Naive B cell (primary cell): ENCODE measurements at places on chromosomes 4 and X.

- DNase-seq = no peak
Measured at GRCh38 chr4:16783119-16783518, 115.3 kb downstream of the LDB2 start.

GRCh38 chr4:150055467-150055866 is 22.8 kb upstream of the DCLK2 start:
- no peak for DNase-seq

GRCh38 chr4:176549161-176549865 is 229.5 kb downstream of the SPCS3 start:
- DNase-seq = no peak

DNA sequence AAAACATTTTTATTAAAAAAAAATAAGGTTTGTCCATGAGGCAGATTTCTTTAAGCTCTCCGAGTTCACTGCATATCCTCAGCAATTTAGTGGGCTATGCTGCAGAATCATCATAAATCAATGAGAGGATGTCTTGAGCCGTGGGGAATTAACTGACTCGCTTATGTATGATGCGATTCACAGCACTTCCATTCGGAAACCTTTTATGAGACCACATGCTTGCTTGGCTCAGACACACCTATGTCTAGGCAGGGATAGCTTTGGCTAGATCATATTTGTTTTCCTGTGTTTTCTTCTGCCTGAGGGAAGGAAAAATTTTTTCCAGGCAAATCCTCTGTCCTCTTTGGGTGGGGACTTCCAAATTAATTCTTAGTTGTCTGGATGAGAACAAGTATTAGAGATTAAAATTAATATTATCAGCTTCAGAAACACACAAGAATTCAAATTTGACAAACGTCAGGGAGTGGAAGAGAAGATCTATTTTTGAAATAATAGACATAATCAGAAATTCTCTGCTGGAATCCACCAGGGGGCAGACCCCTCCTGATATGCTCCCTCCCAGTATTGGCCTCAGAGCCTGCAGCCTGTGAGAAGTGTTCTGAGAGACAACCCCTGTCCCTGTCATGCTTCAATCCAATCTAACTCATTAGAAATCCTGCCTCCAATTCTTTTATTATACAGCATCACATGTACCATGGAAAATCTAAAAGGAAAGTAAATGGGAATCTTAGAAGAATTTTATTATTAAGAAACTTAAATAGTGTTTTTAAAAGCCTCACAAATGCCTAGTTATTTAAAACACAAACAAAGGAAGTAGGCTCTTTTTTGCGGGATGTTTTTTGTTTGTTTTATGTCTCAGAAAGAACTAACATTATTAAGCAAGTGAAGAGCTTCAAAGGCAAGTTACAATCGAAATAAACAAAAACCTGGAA is 345.1 kb upstream of the TACR3 start:
- DNase-seq = no peak

- DNase-seq = peak; percentile 60
Measured at GRCh38 chr4:40289366-40290188, 45.6 kb upstream of the CHRNA9 start.

DNA sequence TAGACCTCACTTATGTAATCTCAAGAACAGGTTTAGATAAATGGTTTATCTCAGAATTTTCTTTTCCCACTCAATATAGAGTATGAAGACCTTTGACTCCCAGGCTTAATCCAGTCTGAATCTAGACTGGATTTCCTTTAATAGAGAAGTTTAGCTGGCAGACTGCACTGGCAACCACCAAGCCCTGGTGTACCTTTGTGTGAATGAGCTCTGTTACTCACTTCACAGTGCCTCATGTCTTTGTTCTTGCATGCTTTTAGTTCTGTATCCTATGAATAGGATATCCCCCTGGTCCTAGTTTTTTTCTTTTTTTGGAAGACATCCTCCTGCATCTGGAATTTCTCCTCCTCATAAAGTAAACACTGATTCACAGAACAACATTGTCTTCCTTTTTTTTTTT is 53.2 kb upstream of the MCUB start:
- no peak for DNase-seq

DNA sequence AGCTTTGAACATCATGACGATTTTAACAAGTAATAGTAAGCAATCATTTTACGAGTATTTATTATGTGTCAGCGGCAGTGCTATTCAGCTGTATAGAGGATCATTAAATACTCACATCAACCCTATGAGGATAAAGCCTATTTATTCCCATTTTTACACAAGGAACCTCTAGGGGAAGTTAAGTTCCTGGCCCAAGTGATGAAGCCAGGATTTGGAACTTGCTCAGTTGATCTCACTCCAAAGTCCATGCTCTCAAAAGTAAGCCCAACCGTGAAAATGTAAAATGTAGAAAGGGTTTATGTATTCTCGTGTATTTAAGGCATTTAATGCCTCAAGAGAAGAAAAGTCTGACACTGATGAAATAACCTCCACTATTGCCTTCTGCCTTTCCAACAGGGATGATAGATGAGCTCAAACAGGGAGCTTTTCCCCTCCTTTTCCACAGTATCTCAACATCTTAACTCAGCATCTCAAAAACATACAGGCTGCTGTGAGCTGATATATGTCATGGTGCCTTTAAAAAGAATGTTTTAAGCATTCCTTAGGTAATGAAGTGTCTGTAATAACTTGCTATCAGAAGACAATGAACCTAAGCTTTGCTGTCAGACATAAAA is 35.0 kb upstream of the PLA2G12A start:
- no peak for DNase-seq

- no peak for DNase-seq
Measured at GRCh38 chr4:101791182-101791558, 640 bp downstream of the BANK1 start.

DNA sequence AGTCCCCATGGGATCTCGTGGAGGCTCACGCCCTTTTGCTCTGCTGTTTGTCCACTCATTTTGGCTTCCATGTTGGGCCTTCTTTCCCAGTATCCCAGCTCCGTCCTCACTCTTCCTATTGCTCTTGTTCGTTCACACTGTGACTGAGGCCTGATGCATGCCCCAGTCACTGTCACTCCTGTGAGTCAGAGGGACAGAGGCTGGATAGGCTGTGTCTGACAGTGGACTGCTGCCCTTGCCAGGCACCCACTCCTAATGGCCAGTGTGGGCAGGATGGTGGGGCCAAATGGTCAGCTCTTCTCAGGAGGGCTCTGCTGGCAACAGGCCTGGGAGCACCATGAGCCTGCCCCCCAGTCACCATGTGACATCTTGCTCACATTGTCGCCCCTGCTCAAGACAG is 40.0 kb downstream of the HADH start:
- no peak for DNase-seq

GRCh38 chr4:20074450-20074849 is 177.3 kb upstream of the SLIT2 start:
- no peak for DNase-seq

DNA sequence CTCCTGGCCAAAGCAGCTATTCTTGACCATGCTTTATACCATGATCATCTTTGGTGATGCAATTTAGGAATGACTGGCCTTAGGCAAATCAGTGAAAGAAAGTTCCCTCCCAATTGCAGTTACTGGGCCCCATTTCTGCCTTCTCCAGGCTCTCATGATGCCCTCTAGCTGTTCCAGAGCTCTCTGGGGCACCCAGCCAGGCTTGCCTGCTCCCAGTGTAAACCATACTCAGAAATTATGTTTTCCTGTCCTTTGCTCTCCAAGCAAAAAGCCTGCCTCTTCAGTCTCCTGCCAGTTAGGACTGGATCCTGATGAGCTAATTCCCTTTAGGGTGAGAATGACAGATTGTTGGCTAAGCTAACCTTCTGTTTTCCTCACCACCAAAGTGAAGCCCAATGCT is 85.3 kb upstream of the RBPJ start:
- DNase-seq = no peak

- DNase-seq = no peak
Measured at GRCh38 chr4:37438564-37439279, 194.2 kb downstream of the NWD2 start.

GRCh38 chr4:51840781-51841180 is 2.2 kb upstream of the DCUN1D4 start:
- DNase-seq = no peak

- no peak for DNase-seq
Measured at GRCh38 chr4:63218856-63219255, 1190.4 kb downstream of the TECRL start.

- DNase-seq = no peak
Measured at GRCh38 chr4:1559896-1560650, 124.0 kb downstream of the FAM53A start.

GRCh38 chrX:155679715-155680114 is 67.0 kb upstream of the TMLHE start:
- DNase-seq = no peak

DNA sequence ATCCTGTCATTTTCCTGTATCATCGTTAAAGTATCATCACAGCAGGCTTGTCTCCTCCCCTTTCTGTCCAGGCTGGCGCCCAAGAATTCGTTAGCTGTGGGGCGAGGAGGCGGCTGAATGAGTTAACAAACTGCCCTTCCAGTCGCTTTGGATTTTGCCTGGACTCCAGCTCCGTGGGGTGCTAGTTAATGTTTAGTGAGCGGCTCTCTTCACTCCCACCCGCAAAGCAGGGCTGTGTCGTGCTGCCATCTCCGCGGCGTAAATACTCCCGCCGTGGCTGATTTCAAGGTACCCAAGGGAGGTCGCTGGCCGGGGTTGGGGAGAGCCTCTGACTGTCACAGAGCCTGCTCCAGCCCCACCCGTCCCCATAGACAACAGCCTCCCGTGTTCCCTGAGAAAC is 44.9 kb upstream of the SPRY1 start:
- no peak for DNase-seq

- DNase-seq = no peak
Measured at GRCh38 chr4:40881851-40882250, 132.1 kb downstream of the NSUN7 start.

DNA sequence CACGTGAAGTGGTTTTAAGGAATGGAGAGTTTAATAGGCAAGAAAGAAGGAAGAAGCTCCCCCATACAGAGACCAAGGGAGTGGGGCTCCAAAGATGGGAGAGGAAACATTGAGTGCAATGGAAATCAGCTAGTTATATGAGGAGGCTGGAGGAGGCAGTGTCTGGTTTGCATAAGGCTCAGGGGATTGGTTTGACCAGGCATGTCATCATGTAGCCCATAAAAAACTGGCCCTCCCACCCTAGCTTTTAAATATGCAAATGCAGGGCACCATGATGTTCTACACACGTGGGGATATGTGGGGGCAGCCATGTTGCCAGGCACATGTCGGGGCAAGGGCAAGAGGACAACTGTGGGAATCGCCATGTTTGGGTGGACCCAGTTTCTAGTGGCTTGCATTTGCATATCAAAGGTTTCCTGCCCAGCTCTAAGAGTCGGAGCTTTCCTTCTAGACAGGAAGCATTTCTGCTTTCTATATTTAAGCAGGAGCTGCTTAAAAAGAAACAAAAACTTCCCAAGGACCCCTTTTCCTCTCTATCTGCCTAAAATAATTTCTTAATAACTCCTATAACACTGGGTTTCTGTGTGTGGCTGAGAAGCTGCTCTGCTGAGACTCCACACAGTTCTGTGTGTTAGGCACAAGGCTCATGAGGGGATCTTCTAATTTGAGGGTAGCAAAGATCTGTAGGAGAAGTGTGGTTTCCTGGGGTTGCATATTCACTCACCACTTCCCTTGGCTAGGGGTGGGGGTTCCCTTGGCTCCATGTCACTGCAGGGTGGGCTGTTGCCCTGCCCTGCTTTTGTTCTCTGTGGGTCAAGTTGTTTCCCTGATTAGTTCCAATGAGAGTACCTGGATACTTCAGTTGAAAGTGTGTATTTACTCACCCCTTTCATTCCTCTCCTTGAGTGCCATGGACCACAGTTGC is 113.5 kb downstream of the VSIG4 start:
- DNase-seq = peak; percentile 14

DNA sequence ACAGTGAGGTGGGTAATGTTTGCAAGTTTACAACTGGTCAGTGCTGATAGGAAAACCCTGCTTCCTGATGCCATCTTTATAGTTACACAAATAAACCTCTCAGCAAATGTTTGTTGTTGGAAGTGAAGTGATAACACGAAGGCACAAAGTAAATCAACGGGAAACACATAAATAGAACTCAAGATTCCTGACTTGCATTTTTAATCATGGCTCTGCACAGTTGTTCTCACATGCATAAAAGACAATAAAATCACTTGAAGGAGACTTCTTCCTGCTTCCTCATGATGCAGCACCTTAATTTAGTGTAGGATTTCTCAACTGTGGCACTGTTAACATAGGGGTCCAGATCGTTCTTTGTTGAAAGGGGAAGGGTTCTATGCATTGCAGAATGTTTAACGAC is 907.7 kb downstream of the RAB28 start:
- DNase-seq = no peak

DNA sequence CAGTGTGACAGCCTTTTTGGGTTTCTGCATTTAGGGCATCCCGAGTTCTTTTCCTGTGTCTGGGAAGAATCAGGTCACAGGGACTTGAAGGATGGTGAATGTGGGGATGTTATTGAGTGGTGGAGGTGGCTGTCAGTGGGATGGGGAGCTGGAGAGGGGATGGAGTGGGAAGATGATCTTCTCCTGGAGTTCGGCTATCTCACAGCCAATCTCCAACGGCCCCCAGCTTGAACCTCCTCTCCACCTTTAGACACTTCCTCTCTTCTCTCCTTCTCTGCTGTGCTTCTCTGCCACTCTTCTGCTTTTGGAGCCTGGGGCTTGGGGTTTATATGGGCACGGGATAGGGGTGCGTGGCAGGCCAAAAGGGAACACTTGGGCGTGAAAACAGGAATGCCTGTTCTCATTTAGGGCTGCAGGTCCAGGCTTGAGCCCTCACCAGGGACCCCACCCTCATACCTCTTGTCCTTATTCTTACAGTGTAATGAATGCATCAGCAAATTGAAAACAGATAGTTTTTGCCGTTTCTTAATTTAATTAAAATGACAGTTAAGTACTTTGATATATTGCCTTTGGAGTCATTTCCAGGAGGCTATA is 37.5 kb downstream of the USP9X start:
- DNase-seq = no peak

- no peak for DNase-seq
Measured at GRCh38 chr4:114272226-114272625, 292.8 kb upstream of the ARSJ start.

DNA sequence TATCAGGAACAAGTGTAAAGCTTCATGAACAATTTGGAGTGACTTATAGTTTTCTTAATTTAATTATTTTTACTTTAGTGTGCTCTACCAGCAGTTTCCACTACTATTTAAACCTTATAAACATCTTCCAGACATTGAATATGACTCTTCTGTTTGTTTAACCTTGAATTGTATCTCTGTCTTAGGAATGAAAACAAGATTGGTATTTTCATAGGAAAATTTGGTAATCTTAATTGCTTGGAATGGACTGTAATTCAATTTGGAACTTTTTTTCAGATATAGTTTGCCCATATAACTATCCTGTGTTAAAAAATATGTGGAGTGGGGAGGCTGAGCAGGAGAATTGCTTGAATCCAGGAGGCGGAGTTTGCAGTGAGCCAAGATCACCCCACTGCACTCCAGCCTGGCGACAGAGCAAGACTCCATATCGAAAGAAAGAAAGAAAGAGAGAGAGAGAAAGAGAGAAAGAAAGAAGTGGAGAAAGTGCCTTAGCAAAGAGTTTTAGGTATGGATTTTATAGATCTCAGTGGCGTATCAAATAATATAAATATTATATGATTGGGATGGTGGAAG is 242.4 kb downstream of the BMPR1B start:
- no peak for DNase-seq
